ENCODE measurements at places on chromosomes 16 and 17. TPM values are rescaled to one million over a fixed set of nuclear protein-coding genes. Genes with fewer than 3 reads are reported as not detected.

CDRT15 gene
- total RNA-seq, result not detected

GRCh38 chr17:75271955-75272847 lies 1.2 kb upstream of the MIF4GD start:
- H3K4me1 ChIP-seq, result peaks cover 30% of the 10 kb centered on the region
- peaks cover 41% of the 10 kb centered on the region for H3K36me3 ChIP-seq
- DNase-seq, result no peak
- H3K4me3 ChIP-seq, result peak overlapping the region; percentile 89
- no peaks in the 10 kb centered on the region for H3K27me3 ChIP-seq
- H3K27ac ChIP-seq, result peak overlapping the region; percentile 87

GRCh38 chr17:8894202-8894671 lies 26.8 kb upstream of the PIK3R6 start:
- no peak for DNase-seq
- H3K36me3 ChIP-seq, result peaks cover 66% of the 10 kb centered on the region
- no peak overlapping the region for H3K4me3 ChIP-seq
- peak overlapping the region; percentile 16 for H3K27ac ChIP-seq

PRAC2 gene
- total RNA-seq, result not detected

SPNS2 gene
- total RNA-seq, result 0.17 TPM

DNA sequence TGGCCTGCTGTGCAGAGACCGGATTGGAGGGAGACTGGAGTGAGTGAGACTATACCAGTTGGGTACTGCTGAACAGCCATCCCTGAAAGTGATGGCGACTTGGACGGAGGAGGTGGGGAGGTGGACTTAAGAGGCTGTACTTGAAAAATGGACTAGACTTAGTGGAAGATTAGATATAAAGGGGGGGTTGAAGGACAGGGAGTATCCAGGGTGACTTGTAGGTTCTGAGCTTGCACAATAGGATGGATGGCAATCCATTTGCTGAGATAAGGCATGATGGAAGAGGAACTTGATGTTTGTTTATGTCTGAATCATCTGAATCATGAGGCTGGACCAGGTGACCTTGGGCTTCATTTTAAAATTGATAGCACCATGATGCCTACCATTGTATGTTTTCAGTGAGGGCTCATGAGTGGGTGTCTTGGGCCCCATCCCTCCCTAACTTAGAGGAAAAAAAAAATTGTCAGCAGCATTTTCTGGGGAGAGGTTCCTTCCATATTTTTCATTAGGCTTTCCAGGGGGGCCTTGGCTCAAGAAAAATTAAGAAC lies 41.2 kb downstream of the PRKCA start:
- H3K36me3 ChIP-seq, result peaks cover 40% of the 10 kb centered on the region
- H3K27ac ChIP-seq, result no peak overlapping the region
- H3K27me3 ChIP-seq, result no peaks in the 10 kb centered on the region
- no peak for DNase-seq
- peaks cover 48% of the 10 kb centered on the region for H3K4me1 ChIP-seq
- no peak overlapping the region for H3K4me3 ChIP-seq

OTOP2 gene
- not detected for total RNA-seq

DNA sequence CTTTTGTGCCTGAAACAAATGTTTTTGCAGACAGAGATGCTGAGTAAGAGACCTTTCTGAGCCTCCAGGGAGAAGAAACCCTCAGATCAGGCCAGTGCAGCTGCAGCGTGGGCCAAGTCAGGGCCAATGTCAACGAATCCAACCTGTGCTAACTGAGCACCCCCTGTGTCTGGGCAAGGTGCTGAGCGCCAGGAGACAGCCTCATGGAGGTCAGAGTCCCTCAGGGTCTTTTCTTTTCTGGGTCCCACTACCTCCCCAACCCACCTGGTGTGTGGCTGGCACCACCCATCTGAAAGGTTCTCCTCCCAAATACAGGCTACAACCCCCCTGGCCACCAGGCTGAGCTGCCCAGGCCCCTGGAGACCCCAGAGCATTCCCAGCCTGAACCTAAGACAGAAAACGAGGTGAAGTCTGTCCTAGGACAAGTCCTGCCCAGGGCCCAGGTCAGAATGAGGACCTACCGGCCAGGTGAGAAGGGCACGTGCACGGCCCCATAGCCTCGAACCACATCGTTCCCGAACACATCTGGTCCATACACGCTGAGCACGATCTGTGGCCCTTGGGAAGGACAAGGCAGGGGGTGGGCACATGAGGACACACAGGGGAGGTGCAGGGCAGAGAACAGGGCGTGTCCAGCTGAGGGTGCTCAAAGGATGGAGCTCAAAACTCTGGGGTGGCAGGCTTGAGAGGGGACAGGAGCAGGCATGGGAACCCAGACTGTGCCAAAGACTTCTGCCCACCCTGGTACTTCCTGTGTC lies 15.0 kb downstream of the B9D1 start:
- no peaks in the 10 kb centered on the region for H3K36me3 ChIP-seq
- DNase-seq, result no peak
- H3K27me3 ChIP-seq, result peaks cover 8% of the 10 kb centered on the region
- no peak overlapping the region for H3K4me3 ChIP-seq

- peak overlapping the region; percentile 87 for H3K4me3 ChIP-seq
- peaks cover 27% of the 10 kb centered on the region for H3K4me1 ChIP-seq
- peaks cover 59% of the 10 kb centered on the region for H3K27me3 ChIP-seq
- DNase-seq, result peak; percentile 83
Observed at GRCh38 chr16:54928411-54929089, 2.1 kb upstream of the IRX5 start.

NXN gene
- total RNA-seq, result 0.28 TPM

GRCh38 chr16:81810894-81811538 lies 31.9 kb downstream of the PLCG2 start:
- H3K27me3 ChIP-seq, result peaks cover 6% of the 10 kb centered on the region
- H3K36me3 ChIP-seq, result peaks cover 1% of the 10 kb centered on the region
- no peak overlapping the region for H3K27ac ChIP-seq
- H3K4me1 ChIP-seq, result peaks cover 19% of the 10 kb centered on the region

ZNF689 gene
- total RNA-seq, result 14.0 TPM

TBC1D3E gene
- not detected for total RNA-seq

GRCh38 chr17:19645734-19646201 lies 2.8 kb upstream of the ALDH3A2 start:
- H3K27ac ChIP-seq, result peak overlapping the region; percentile 21
- H3K27me3 ChIP-seq, result peaks cover 22% of the 10 kb centered on the region
- DNase-seq, result peak; percentile 89

INCA1 gene
- total RNA-seq, result 0.56 TPM
